ENCODE measurements at places on chromosomes 11 and 22.

- no peak for DNase-seq
These were observed 186.6 kb upstream of the UBASH3B start for GRCh38 chr11:122468965-122469364.

GRCh38 chr11:87574193-87574592, 536.5 kb downstream of the TMEM135 start:
- DNase-seq, result no peak

GRCh38 chr22:49142296-49142695, 685.4 kb downstream of the BRD1 start:
- DNase-seq, result no peak

DNA sequence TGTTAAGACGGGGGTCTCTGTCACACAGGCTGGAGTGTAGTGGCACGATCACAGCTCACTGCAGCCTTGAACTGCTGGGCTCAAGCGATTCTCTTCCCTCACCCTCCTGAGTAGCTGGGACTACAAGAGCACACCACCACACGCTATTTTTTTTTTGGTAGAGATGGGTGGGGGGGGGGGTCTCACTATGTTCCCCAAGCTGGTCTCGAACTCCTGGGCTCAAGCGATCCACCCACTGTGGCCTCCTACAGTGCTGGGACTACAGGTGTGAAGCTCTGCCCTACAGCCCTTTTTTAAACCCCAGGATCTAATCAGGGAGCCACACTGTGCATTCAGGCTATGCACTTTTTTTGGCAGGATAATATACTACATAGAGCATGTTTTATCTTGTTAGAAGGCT, 1.4 kb upstream of the DHCR7 start:
- no peak for DNase-seq

DNA sequence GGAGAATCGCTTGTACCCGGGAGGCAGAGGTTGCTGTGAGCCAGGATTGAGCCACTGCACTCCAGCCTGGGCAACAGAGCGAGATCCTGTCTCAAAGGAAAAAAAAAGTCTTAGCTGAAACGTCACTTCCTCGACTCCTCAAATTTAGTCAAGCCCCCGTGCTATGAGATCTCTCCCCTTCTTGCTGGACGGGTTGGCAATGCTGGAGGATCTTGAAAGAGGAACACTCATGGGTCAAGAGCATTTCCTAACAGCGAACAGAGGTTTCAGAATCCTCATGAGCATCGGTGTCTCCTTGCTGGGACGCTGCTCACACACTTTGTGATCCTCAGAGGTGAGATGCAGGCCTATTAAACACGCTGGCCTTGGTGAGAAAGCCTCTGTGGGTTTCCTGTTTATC, 35.9 kb downstream of the APOL3 start:
- no peak for DNase-seq

GRCh38 chr22:20062766-20063083, 17.3 kb upstream of the DGCR8 start:
- DNase-seq, result no peak

- peak; percentile 86 for DNase-seq
These were observed 35.7 kb upstream of the DKK3 start for GRCh38 chr11:12043959-12044791.
